ENCODE measurements at places on chromosomes 13 and 19.

DNA sequence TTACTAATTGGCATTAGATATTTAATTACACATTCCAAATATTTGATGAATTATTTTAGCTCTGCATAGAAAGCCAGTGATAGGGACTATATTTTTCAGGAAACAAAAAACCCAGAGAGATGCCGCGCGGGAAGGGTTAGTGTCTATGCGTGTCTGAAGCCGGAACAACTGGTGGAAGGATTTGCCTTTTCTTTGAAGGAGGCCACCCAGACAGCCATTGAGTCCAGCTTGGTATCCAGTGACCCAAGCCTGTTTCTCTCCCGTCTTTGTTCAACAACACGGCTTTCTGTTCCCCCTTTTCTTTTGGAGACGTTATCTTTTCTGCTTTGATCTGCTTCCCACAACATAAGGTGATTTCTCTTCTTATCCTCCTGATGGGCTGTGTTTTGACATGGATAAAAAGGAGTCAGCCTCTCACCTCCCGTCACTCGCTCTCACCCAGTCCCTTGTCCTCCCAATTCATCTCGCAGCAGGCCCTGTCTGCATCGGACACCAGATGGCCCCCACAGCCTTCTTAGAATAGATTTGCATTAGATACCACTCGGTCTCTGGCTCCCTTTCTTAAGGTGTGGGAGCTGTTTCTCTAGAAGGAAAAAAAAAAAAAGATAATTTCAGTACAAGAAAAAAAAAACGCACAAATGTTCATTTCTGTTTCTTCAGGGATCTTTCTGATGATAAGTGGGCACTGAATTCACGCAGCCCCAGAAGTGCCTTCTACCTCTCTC is 361.8 kb downstream of the ZNF536 start:
- no peak for DNase-seq

DNA sequence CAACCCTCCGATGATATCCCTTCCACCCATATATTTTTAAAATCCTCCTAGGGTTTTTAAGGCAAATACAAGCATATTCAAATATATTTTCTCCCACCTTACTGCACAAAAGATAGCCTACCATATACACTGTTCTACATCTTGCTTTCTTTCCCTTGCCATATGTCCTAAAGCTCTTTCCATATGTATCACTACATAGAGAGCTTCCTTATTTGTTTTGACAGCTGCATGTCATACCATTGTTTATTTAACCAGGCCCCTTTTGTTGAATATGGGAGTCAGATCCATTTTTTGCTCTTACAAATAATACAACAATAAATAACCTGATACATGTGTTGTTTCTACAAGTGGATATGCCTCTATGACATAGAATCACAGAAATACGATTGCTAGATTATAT is 32.8 kb upstream of the WDFY2 start:
- no peak for DNase-seq

DNA sequence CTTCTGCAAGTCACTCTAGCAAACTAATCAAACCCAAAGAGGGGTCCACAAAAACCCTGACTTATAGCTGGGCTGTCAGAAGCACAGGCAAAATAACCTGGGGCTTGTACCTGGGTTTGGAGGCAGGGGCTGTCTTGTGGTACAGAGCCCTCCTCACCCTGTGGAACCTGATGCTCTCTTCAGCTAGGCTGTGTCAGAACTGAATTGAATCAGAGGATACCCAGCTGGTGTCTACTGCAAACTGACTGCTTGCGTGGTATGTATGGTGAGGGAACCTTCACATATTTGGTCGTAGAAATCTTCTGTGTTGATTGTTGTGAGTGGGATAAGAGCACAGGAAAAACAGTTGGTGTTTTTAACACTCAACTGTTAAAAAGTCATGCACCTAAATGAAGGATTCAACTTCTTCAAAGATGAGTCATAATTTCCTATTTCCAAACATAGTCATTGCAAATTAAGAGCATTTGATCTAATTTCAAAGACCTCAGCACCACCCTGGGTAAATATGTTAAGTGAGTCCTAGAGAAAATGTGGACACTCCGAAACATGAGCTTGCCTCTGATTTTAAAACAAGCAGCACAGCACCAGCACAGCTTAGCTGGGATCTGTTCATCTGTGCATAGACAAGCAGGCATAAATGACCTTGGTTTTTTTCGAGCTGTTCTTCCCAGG is 840.2 kb downstream of the UQCRFS1 start:
- DNase-seq = no peak

GRCh38 chr13:85386424-85386823 is 412.8 kb downstream of the SLITRK6 start:
- no peak for DNase-seq

- no peak for DNase-seq
These were observed at the start of gene ISYNA1 for GRCh38 chr19:18437491-18438330. TSS of gene ISYNA1 (minus strand) at chr19:18438133. CDS start at chr19:18437979, 154 bp downstream.

DNA sequence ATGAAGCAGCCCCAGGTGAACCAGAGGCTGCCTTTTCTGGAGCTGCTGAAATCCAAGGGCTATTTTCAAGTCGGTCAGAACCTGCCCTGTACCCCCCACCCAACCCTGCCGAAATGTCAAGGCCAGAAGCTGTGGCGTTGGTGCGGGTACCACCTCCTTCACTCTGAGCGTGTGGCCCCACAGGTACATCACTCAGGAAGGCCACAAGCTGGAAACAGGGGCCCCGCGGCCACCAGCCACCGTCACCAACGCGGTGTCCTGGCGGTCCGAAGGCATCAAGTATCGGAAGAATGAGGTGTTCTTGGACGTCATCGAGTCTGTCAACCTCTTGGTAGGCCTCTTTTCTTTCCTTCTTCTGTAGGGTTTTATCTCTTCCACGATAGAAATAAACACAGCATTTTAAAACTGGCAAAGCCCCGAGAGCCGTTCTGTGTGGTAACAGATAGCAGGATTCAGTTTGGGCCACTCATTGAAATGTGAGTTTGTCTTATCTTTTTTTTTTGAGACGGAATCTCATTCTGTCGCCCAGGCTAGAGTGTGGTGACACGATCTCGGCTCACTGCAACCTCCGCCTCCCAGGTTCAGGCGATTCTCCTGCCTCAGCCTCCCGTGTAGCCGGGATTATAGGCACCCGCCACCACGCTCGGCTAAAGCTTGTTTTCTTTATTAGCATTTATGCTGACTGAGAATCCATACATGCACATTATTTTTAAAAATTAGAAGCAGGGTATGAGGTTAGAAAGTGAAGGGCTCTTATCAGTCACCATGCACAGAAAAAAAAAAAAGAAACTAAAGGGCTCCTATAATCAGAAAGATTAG is 11.3 kb downstream of the AP1M1 start:
- DNase-seq = no peak

GRCh38 chr19:4508698-4509097 is 9.6 kb downstream of the PLIN4 start:
- no peak for DNase-seq

DNA sequence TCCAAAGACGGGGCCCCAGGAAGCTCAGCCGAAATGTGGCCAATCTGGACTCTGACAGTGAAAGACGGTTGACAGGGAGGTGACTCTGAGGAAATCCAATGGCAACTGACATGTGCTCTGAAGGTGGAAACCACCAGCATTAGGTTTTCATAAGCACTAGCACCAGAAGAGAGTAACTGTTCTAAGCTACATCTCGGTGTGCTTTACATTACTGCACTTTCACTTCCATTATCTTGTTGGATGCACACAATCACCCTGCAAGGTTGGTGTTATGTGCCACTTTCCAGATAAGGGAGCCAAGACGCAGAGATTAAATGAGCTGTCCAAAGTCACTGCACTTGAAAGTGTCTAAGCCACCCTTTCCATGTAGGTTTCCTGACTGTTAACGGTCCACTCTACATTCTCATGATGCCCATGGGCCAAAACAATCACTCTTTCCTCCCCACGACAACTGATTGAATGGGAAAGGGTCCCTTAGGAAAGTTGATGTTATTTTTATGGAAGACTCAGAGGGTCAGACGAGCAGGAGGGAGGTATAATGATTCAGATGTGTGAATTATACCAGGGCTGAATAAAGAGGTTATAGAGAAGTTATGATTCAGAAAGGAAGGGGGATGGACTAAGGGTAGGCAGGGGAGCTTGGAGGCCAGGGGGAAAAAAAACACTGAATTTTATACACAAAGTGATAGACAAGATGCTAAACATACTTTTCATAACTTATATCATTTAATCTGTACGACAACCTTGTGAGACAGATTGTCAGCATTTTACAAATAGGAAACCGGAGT is 52.8 kb downstream of the RUBCNL start:
- DNase-seq = no peak

- no peak for DNase-seq
These were observed 12.2 kb upstream of the HIF3A start for GRCh38 chr19:46284635-46285034.

DNA sequence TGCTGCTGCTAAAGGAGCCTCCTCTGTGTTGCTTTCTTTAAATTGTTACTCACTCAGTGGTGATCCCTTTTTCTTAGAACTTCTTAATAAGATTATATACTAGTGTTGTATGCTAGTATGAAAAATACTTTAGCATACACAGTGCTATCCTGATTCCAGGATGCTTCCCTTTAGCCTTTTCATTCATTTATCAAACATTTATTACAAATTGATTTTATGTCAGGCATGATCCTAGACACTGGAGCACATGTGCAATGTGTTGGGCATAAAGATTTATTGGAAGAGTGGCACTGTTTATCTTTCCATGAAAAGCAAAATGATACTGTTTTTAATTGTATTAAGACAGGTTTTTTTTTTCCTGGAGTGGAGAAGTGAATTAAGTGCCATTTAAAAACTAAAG is 249.6 kb downstream of the GPC5 start:
- DNase-seq = no peak

GRCh38 chr19:46426035-46426505 is 2.7 kb downstream of the PNMA8C start:
- no peak for DNase-seq

DNA sequence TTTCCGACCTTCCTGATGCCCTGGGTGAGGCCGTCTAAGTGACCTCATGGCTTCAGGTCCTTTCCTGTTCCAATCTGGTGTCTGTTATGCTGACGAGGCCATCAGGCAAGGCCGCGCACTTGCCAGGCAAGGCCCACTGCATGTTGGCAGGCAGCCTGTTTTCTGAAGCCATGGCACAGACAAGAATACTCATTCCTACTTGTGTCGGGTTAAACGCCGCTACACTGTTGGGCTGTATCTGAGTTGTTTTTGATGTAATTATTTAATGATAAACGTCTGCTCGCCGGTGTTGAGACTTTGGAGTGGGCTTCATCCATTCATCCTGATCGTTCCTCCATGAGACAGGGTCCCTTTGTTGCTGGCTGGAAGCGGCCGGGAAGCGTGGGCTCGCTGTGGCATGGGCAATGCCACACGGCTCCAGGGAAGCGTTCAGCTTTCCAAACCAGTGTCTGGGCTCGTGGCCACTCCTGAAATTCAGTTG is 92.1 kb downstream of the ATP11A start:
- DNase-seq = no peak

GRCh38 chr13:23427342-23427843 is 6.1 kb downstream of the SACS start:
- DNase-seq = no peak

- no peak for DNase-seq
These were observed 27.7 kb downstream of the MCF2L start for GRCh38 chr13:112996671-112997091.

GRCh38 chr19:2846180-2846894 is 5.1 kb downstream of the ZNF555 start:
- no peak for DNase-seq

DNA sequence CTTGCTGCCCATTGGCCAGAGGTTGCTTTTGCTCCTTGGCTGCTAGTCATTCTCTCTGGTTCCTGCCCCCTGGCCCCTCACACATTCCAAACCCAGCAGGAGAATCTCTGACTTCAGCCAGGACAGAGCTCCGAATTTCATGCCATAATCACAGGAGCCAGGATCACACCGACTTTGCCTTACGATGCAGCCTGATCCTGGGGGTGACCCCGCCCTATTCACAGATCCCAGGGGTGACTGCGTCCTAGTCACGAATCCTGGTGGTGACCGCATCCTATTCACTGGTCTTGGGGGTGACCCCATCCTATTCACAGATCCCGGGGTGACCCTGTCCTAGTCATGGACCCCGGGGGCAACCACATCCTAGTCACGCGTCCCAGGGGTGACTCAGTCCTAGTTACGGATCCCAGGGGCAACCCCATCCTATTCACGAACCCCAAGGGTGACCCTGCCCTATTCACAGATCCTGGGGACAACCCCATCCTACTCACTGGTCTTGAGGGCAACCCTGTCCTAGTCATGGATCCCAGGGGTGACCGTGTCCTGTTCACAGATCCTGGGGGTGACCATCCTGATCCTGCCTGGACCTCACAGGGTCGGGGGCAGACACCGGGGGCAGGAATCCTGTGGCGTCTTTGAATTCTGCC is 7.4 kb upstream of the TEX29 start:
- no peak for DNase-seq
